Renal cortical epithelial cell (primary cell): ENCODE measurements at places on chromosomes 7 and 10. TPM values are rescaled to one million over a fixed set of nuclear protein-coding genes. Genes with fewer than 3 reads are reported as not detected.

STAG3 gene
- not detected in 2 replicates for total RNA-seq

GRCh38 chr7:25009257-25009656 lies 29.3 kb upstream of the OSBPL3 start:
- peak; percentile 51 for DNase-seq

GOLGA7B gene
- 0.05 and 0.35 TPM in 2 replicates for total RNA-seq

ZNF467 gene
- under 0.01 and 3.0 TPM in 2 replicates for total RNA-seq

CFAP58 gene
- 0.75 and 1.6 TPM in 2 replicates for total RNA-seq

- peak; percentile 82 for DNase-seq
These were observed 27.5 kb downstream of the DLG5 start for GRCh38 chr10:77899080-77899477.

WIPF3 gene
- 0.35 TPM in 1 of 2 replicates, not detected in the other for total RNA-seq

GRCh38 chr10:94084344-94084743 lies 90.6 kb downstream of the PLCE1 start:
- DNase-seq: no peak
